ENCODE measurements at places on chromosomes 3 and 15. TPM values are rescaled to one million over a fixed set of nuclear protein-coding genes. Genes with fewer than 3 reads are reported as not detected.
A peak's percentile ranks its signal among the peaks of the same experiment; 100 is the strongest.

DNA sequence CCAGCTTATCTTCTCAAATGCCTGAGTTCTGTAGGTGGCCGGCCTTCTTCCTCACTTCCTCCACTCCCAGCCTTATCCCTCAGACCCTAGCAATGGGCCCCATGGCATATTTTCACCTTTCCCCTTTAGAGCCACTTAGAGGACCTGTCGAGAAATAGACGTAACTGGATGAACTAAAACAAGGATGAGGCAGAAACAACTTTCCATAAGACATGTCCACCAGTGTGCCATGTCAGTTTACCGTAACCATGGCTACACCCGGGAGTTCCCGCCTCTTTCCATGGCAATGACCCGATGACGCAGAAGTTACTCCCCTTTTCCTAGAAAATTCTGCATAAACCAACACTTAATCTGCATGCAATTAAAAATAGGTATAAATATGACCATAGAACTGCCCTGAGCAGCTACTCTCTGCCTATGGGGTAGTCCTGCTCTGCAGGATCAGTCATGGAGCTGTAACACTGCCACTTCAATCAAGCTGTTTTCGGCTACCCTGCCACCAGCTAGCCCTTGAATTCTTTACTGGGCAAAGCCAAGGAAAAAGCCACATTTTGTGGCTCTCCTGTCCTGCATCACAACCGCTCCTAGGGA lies 55.1 kb upstream of the ZBTB38 start:
- DNase-seq = no peak

Gene ZNF35
- 3.8 TPM for total RNA-seq

Gene FANCD2OS
- total RNA-seq = not detected

DNA sequence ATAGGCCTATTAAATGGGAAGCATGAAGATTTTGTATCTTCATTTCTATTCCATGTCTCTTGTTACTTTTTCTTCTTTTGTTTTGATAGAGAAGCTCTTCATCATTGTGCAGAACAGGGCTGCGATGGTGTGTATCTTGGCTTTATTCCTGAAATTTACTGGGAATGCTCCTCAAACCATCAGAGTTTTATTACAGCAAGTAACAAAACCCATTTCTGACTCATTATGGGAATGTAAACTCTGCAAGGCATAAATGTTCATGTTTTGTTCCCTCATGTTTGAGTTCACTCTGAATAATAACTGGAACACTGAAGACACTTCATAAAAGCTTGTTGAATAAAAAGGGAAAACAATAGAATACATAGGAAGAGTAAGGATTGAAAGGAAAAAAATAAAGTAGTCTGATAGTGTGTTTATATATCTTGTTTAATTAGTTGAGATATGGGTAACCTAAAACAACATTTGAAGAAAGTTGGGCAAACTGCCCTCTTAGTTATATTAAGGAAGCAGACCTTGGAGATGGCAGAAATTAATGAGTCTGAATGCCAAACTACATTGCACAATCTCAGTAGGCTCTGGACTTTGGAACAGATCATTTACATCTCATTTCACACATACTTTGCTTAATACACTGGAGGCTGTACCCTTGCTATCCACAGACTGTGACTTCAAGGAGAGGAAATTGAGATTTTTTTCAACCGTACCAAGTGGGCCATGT lies 521.5 kb downstream of the GRM7 start:
- no peak for DNase-seq

- no peak for DNase-seq
Observed at GRCh38 chr15:68314563-68314962, 37.0 kb downstream of the FEM1B start.

Gene PYGO1
- total RNA-seq = not detected

DNA sequence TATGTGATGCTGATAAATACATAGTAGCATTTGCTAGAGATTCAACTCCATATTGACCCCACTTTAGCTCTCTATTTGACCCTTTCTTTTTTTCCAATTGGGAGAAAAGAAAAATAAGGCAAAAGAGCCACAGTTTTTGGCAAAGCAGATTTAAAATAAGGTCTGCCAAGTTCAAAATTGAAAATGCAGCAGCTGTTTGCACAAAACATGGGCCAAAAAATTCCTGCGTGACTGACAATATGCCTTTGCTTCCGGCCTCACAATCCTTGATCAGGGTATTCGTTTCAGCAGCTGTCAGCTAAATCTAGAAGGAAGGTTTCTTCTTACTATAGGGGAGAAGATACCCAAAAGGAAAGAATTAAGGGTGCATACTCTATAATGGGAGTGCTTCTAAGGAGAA lies 563.5 kb upstream of the CCDC54 start:
- no peak for DNase-seq

DNA sequence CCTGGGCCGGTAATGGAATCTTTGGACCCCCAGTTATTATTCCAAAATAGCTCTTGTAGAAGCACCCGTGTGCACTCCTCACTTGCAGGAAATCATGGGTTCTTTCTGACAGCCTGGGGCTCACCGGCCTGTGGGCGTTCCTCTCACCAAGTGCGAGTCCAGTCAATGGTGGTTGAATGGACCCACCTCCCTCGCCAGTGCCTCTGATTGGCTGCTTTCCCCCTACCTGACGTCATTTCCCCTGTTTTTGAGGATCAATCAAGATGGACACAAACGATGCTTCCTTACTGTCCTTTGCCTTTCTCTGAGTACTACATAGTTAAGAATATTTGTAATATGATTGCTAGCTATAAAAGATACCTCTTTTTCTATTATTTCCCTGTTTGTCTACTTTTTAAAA lies 18.1 kb downstream of the MOBP start:
- DNase-seq = no peak

Gene CPB1
- total RNA-seq = not detected

DNA sequence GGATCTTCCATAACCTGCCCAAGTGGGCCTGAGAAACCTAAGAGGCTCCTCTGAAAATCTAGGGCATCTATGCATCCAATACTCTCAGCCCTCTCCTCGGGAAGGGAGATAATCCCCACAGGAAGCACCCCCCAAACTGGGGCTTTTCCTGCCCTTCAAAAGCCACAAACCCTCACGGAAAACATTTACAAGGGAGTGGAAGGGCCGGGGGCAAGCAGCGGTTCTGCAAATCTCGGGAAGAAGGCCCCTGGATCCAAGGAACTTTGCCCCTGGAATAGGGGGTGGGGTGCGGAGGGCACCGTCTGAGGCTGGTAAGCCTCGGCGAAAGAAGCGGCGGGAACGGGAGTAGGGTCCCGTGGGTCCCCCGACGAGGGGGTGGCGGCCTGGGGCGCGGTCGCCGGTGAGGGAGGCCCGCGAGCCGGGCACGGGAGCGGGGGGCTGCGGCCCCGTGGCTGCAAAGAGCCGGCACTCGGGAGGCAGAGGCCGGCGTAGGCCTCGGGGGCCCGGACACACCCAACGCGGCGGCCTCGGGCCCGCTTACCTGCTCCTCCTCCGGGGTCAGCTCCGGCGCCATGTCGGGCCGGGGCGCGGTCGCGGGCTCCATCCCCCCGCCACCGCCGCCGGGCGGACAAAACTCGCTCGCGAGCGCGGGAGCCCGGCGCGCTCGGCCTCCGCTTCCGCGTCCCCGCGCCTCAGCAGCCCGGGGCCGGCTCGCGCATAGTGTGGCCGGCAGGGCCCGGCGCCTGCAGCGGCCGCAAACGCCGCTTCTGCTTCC lies 755 bp downstream of the PTPN9 start:
- DNase-seq = peak; percentile 32

Gene TIMMDC1
- 80.9 TPM for total RNA-seq

DNA sequence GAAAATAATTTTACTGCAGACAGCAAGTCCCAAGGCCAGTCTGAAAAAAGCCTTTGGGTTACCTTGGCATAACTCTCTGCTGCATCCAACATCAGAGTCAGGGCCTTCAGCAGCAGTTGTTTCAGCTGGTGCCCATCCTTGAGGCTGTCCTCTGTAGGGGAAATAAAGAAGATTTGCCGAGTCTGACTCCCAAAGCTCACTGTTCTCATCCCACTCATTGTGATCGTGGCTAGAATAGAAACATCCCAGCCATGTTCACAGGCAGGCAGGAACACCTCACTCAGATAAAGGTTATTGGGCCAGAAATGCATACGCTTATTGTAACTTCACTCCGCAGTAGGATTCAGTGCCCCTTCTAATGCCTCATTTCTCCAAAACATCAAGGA lies 29.2 kb downstream of the EIF3J start:
- DNase-seq = no peak

GRCh38 chr3:110806924-110807323 lies 264.7 kb upstream of the NECTIN3 start:
- no peak for DNase-seq

GRCh38 chr15:67732671-67733374 lies 92.5 kb upstream of the SKOR1 start:
- DNase-seq = no peak

DNA sequence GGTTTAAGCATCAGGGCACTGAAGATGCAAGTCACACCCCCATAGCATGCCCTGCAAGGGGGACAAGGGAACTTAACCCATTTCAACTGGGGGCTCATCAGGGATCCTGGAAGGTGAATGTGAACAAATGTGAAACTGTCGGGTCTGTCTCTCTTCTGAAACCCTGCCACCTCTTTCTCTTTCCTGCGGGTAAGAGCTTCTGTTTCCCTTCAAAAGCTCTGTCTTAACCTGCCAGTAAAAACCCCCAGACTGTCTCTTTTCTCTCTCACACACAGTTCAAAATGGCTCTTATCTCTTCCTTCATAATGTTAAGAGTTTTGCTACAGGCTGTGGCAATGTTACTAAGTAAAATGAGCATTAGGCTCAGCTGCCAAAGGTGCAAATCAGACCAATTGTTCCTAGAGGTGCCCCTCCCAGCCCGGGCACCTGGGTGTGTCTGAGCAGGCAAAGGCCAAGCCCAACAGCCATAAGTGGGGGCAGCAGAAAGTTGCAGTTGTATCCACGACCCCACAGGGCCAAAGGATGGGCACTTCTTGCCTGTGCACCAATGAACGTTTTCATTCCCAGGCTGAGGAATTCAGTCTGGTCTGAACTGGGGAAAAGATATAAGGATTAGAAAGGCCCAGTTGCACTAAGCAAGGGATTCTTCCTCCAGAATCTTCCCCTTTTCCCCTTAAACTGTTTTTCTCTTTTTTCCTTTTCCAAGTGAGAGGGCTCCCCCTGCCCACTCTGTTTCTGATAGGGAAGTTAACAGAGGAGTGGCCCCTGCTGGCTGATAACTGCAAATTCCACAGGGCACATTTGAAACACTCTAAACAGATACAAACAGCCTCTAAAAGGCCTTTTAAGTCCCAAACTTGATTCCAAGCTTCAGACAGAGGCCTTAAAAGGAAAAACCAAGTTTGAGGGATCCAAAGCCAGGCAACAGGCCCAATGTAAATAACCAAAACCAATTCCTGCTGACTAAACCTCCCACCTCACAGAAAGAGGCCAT lies 113.8 kb upstream of the EPHA6 start:
- no peak for DNase-seq

Gene COMMD2
- total RNA-seq = 38.0 TPM

- no peak for DNase-seq
Observed at GRCh38 chr3:140086642-140087041, 151.7 kb downstream of the CLSTN2 start.

Gene SLC15A2
- total RNA-seq = 4.3 TPM

Gene SLC27A2
- 0.75 TPM for total RNA-seq

Gene KIF9
- 3.2 TPM for total RNA-seq
